Fibroblast of the aortic adventitia (primary cell): ENCODE measurements at places on chromosomes 12 and 14.

GRCh38 chr14:31013841-31014240, 11.6 kb upstream of the AP4S1 start:
- no peak for DNase-seq

GRCh38 chr12:126558219-126558618, 1493.0 kb downstream of the AACS start:
- no peak for DNase-seq

GRCh38 chr12:54993181-54993835, 8.7 kb upstream of the TESPA1 start:
- DNase-seq: peak; percentile 73

GRCh38 chr14:100066962-100067361, 1.7 kb downstream of the EVL start:
- DNase-seq: no peak

- DNase-seq: no peak
These were observed 7.7 kb upstream of the DCP1B start for GRCh38 chr12:2011643-2012607.

- no peak for DNase-seq
These were observed 965 bp upstream of the NOS1 start for GRCh38 chr12:117362391-117362790.

DNA sequence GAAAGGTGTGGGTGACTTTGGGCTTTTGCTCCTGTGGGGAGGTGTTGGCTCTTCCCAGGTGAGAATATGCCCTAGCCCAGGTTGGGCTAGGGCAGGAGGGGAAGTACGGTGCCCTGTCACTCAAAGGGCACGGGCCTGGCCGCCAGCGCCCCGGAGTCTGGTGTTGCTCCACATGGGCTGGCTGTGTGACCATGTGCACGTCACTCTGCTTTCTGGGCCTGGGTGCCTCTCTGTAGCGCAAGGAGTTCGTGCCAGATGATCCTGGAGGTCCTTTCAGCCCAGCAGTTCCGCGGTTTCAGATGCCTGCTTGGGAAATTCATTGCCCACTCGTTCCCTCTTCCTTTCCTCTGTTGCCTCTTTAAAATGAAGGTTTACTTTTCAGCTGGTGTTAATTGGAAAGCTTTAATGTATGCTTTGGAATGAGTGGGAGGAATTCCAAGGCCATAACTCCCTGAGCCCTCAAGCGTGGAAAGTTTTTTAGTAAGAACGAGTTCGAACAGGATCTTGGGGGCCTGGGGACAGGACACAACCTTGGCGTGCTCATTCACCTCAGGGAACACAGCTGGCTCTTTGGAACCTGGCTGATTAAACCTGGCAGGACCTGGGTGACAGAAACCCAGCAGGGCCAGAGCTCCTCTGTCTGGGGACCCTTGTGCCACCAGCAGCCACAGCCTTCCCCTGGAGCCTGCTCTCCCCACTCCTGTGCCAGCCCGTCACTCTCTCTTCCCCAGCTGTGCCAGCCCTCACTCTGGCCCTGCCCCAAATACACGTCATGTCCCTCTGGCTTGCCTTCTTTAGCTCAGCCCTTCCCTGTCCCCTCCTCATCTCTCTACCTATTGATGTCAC, 42.8 kb downstream of the TSPAN9 start:
- no peak for DNase-seq

DNA sequence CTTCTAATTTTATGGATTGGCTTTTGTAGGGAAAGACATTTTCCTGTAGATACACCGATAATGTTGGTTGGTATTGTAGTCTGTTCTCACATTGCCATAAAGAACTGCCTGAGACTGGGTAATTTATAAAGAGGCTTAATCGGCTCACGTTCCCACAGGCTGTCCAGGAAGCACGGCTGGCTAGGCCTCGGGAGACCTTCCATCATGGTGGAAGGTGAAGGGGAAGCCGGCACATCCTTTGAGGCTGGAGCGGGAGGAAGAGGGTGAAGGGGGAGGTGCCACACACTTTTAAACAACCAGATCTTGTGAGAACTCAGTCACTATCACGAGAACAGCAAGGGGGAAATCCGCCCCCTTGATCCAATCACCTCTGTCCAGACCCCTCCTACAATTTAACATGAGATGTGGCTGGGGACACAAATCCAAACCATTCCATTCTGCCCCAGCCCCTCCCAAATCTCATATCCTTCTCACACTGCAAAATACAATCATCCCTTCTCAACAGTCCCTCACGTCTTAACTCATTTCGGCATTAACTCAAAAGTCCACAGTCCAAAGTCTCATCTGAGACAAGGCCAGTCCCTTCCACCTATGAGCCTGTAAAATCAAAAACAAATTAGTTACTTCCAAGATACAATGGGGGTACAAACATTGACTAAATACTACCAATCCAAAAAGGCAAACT, 66.7 kb upstream of the EIF5 start:
- DNase-seq: no peak

GRCh38 chr14:93304771-93305170, 28.1 kb downstream of the BTBD7 start:
- no peak for DNase-seq

DNA sequence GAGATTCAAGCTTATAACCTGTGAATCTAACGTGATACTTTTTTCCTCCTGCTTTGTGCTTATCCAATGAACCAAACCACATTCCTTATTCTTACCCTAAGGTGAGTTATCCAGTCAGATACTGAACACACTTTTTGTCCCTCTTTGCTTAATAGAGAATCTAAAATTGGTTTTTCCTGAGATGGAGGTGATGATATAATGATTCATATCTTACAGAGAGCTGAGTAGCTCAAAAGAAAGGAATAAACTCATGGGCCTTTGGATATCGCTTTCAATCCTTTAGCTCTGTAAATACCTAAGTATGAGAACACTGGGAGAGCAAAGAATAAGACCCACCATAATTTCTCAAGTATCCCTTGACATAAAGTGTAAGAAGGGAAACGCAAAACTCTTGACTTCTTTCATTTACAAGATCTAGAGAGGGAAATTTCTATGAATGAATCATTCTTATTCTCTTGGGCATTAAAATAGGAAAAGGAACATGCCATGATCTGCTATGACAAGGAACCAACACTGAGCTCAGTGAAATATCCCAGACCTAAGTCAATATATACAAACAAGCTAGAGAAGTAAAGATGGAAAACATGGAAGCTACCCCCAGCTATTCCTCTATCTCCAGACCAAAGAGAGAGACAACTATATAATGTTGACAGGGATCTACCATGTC, 81.8 kb upstream of the STAC3 start:
- DNase-seq: peak; percentile 36

- no peak for DNase-seq
These were observed 9.1 kb downstream of the FAM181A start for GRCh38 chr14:93936245-93936644.

- DNase-seq: no peak
These were observed 26.2 kb downstream of the RTRAF start for GRCh38 chr14:52015411-52016030.

DNA sequence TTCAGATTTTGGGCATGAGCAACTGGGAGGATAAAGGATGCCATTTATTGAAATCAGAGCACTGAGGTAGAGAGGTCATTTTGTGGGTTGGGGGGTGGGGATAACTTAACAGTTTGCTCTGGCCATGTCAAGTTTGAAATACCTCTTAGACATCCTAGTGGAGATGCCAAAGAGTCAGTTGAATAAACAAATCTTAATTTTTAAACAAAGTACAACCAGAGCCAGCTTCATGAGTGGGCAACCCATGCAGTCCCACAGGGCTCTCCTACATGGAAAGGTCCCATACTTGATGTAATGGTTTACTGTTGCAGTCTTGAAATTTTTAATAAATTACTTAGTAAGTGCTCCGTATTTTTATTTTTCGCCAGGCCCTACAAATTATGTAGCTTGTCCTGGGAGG, 81.2 kb downstream of the ANO4 start:
- DNase-seq: no peak

- DNase-seq: no peak
These were observed 224.0 kb upstream of the PDE3A start for GRCh38 chr12:20144341-20144740.

DNA sequence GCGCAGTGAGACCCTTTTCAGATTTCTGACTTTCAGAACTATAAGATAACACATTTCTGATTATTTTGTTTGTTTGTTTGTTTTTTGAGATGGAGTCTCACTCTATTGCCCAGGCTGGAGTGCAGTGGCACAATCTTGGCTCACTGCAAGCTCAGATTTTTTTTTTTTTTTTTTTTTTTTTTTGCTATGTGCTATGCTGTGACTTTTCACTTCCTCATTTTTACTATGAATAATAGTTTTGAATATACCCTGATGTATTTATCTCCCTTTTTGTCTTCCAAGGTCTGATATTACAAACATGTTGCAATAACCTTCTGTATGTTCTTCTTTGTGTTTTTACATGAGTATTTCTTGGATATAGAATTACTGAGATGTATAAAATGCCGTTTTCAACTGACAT, 658.7 kb upstream of the SEL1L start:
- DNase-seq: no peak

DNA sequence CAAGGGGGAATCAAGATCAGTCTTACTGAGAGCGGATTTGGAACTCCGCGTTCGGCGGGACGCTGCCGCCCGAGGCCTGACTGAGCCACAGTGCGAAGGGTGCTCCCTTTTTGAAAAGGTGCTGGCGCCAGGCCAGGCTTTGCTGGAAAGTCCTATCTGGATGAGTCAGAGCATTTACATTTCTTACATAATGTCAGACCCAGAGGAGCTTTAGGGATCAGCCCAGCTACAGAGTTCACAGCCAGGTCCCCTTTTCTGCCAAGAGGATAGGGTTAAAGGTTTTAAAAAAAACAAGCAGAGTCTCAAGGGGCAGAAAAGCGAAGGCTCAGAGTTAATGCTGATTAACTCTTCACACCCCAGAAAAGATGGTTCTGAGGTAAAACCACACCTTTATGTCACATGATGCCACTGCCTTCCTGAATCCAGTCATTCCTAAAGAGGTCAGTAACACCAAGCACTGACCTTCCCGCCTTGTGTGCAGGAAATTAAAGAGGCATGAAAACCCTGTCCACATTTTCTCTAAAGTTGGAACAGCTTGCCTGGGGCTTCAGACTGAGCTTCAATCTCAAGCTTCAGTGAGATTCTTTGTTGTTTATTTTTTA, 11.7 kb upstream of the FBXL14 start:
- DNase-seq: peak; percentile 96

DNA sequence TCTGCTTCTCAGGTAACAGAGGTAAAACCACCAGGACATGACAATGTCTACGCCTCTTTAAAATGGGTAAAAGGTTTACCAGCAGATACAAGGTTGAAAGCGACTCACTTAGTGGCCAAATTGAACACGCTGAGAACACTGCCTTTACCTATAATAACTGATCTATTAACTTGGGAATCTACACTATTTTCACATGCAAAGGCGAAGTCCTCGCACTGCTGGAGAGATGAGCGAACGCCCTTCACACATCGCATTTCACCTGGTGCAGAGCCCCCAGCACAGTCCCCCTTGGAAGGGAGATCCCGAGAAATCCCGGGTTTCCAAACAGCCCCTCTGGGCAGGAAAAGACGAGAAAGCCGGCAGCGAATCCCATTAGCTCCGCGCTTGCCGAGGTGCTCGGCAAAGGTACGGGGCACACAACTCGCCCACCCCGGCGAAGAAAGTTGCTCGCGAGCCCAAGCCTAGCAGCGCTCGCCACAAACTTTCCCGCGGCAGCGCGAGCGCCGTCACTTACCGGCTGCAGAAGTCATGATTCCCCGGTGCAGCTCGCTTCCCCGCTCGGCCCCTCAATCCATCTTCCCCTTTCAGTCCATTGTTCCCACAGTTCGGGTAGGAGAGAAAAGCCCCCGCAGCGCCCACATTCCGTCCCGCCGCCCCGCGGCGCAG, 423 bp downstream of the FGD6 start:
- no peak for DNase-seq

DNA sequence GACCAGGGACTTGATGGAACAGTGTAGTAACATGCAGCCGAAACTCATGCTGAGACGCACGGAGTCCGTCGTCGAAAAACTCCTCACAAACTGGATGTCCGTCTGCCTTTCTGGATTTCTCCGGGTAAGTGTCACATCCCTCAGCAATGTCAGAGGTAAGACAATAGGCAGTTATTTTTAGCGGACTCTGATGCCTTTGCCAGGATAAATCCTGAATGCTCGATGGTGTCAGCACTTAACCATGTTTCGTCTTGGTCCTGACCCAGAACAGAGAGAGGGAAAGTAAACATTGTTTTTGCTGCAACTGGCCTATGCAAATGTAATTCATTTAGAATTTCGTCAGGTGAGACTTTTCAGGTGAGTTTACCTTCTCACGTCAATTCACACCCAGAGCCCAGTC, 112.3 kb downstream of the PLXNC1 start:
- DNase-seq: no peak

GRCh38 chr12:42473130-42473529, 116.4 kb downstream of the PRICKLE1 start:
- DNase-seq: peak; percentile 70

- no peak for DNase-seq
These were observed 58.9 kb downstream of the BCL11B start for GRCh38 chr14:99213101-99213500.

DNA sequence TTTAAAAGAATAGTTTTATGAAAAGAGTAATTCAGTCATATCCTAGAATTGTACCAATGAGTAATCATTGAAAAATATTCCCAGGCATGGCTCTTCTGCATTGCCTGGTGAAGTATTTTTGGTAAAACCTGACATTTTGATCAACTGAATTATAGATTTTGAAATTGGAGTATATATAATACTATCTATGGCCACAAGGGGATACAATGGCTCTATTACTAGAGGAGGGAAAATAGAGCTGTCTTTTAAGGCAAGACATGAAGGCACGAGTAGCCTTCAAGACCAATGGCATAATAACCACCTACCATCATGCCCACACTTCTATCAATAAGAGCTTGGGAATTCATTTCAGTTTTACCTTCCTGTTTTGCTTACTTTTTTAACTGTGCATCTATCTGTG, 1241.4 kb upstream of the TMEM132C start:
- peak; percentile 12 for DNase-seq
